Activated CD8-positive, alpha-beta T cell treated with anti-CD3 and anti-CD28 coated beads, Interleukin-2, amount 10 ng/mL, durations not matched to agents 7 days and 5 days (primary cell): ENCODE measurements at places on chromosomes 5 and 9. TPM values are rescaled to one million over a fixed set of nuclear protein-coding genes. Genes with fewer than 3 reads are reported as not detected.

Gene PHYHD1
- total RNA-seq: 0.55 TPM

Gene CNTFR
- total RNA-seq: not detected

Gene IL9
- total RNA-seq: not detected

Gene FBP1
- total RNA-seq: 0.21 TPM

Gene PTBP3
- 176 TPM for total RNA-seq

Gene APBA1
- 0.13 TPM for total RNA-seq

- no peak overlapping the region for H3K27ac ChIP-seq
- H3K4me3 ChIP-seq: no peak overlapping the region
- peaks cover 23% of the 10 kb centered on the region for H3K36me3 ChIP-seq
- no peaks in the 10 kb centered on the region for H3K27me3 ChIP-seq
- peaks cover 11% of the 10 kb centered on the region for H3K4me1 ChIP-seq
Observed at GRCh38 chr5:131957721-131958441, 12.4 kb upstream of the MEIKIN start.

DNA sequence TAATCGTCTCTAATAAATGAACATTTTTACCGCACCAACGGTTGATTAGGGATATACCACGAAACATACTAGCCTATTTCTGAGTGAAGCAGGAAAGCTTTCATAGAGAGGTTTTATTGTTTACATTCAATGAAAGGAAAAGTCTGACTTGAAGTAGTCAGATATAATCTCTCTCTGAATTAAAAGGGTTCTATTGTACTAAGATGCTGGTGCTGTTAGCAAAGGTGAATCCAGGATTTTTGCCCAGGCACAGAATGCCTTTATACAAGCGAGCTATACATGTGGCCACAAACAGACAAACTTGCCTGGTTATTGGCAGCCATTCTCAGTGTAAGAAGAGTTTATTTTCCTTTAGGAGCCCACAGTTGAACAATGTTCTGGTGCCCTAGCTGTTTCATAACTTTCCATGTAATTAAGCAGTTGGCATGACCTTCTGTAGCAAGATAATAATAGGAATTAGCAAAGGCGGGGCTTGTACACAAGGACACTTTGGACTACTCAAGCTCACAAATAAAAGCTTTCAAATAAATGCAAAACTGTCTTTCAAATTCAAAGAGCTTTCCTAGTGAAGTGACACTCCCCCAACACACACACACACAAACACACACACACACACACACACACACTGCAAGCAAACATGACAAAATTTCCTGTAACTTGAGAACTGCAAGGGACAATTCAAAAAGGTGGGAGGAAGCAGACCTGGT is 198.7 kb upstream of the MAP3K1 start:
- H3K36me3 ChIP-seq: peaks cover 41% of the 10 kb centered on the region
- no peak for DNase-seq
- no peaks in the 10 kb centered on the region for H3K27me3 ChIP-seq
- peaks cover 53% of the 10 kb centered on the region for H3K4me1 ChIP-seq
- H3K4me3 ChIP-seq: no peak overlapping the region
- no peak overlapping the region for H3K27ac ChIP-seq

DNA sequence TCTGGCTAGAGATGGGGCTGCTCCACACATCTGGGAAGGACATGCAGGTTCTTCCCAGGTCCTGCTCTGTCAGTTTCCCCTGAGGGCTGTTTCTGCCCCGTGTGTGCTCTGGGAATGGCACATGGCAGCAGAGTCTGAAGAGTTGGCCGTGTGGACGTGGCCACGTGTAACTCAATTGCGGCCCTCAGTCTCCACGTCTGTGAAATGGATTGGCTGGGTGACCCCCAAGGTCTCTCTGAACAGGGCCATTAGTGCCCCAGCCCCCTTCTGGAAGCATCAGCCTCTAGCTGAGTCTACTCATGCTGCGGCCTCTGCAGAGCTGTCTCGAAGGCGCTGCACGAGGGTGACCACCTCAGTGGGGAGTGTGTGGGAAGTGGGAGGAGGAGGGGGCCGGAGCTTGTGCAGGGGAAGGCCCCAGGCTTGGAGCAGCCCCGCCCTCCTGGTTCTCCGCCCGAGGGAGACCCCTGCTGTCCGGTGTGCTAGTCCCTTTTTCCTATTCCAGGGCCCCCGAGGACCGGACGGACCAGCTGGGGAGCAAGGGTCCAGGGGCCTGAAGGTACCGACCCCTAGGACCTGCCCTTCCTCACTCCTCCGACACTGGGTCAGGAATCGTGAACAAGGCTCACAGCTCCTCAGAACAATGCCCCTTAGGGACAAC is 58.9 kb upstream of the ORM1 start:
- H3K4me3 ChIP-seq: no peak overlapping the region
- H3K4me1 ChIP-seq: no peaks in the 10 kb centered on the region
- no peak for DNase-seq
- H3K36me3 ChIP-seq: no peaks in the 10 kb centered on the region

DNA sequence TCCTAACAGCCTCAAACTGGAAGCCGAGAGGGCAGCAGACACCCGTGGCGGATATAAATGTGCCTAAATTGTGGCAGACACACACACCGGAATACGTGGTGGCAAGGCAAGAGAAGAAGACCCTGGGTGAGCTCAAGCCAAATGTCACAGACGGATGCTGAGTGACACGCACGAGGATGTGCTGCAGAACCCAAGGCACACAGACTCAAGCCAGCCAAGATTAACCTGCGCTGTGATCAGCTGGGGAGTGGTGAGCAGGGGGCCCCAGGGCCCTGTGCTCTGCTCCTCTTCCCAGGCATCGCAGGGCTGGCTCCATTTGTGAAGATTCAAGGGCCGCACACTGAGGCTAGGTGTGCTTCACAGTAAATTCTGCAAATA is 16.4 kb downstream of the SEMA4D start:
- H3K4me1 ChIP-seq: peaks cover 93% of the 10 kb centered on the region
- peak; percentile 74 for DNase-seq
- H3K27me3 ChIP-seq: no peaks in the 10 kb centered on the region
- peak overlapping the region; percentile 96 for H3K27ac ChIP-seq
- peaks cover 84% of the 10 kb centered on the region for H3K36me3 ChIP-seq

GRCh38 chr9:91954841-91955471 is 4.9 kb upstream of the ROR2 start:
- no peak overlapping the region for H3K27ac ChIP-seq
- H3K27me3 ChIP-seq: peaks cover 35% of the 10 kb centered on the region
- peaks cover 7% of the 10 kb centered on the region for H3K4me1 ChIP-seq
- peak; percentile 59 for DNase-seq
- H3K4me3 ChIP-seq: no peak overlapping the region

DNA sequence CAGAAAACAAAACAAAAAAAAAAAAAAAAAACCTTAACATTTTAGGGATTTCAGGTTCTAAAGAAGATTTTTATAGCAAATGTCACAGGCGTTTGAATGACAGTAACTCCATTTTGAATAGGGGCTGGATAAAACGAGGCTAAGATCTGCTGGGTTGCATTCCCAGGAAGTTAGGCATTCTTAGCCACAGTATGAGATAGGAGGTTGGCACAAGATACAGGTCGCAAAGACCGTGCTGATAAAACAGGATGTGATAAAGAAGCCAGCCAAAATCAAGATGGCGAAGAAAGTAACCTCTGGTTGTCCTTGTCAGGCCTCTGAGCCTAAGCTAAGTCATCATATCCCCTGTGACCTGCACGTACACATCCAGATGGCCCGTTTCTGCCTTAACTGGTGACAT is 425.6 kb upstream of the PTPRD start:
- H3K27me3 ChIP-seq: no peaks in the 10 kb centered on the region
- DNase-seq: no peak
- H3K4me3 ChIP-seq: no peak overlapping the region
- no peak overlapping the region for H3K27ac ChIP-seq
- no peaks in the 10 kb centered on the region for H3K36me3 ChIP-seq
- no peaks in the 10 kb centered on the region for H3K4me1 ChIP-seq

DNA sequence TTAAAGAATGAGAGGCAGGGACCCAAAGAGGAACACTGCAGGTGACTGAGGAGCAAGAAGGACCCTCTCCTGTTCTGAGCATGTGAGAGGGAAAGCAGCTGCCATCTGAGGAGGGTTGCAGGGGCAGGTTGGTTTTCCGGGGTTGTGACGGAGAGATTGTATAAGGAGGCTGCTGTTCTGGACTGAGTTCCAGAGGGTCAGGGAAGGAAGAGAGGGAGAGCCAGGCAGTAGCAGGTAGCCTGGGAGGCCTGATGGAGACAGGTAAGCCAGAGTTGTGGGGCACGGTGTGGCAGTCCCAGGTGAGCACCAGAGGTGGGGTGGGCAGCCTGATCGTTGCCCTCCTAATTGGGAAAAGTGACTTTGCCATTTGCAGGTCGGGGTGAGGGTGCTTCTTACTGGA is 9.8 kb downstream of the CCT5 start:
- no peak overlapping the region for H3K27ac ChIP-seq
- peaks cover 9% of the 10 kb centered on the region for H3K4me1 ChIP-seq
- no peaks in the 10 kb centered on the region for H3K27me3 ChIP-seq
- peaks cover 83% of the 10 kb centered on the region for H3K36me3 ChIP-seq

DNA sequence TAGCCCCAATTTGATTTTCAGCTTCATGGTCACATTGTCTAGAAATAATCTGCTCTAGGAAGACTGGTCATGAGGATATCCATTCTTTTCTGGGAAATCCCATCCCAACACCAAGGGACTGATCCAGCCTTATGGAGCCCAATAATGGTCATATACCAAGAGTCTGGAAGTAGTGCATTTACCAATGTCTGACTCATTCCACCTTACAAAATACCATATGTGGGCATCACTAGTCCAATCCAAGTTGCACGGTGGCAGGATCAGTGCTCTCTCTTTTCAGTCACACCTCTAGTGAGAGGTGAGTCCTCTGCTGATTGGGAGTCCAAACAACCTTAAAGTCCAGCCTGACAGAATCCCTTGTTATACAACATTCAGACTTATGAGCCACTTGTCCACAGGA is 73.7 kb downstream of the FEM1C start:
- no peak overlapping the region for H3K27ac ChIP-seq
- H3K27me3 ChIP-seq: peaks cover 21% of the 10 kb centered on the region
- H3K4me1 ChIP-seq: no peaks in the 10 kb centered on the region
- H3K36me3 ChIP-seq: no peaks in the 10 kb centered on the region

GRCh38 chr9:101247297-101247696 is 137.5 kb downstream of the BAAT start:
- no peak overlapping the region for H3K4me3 ChIP-seq
- H3K36me3 ChIP-seq: no peaks in the 10 kb centered on the region
- no peak overlapping the region for H3K27ac ChIP-seq
- peaks cover 2% of the 10 kb centered on the region for H3K27me3 ChIP-seq
- no peak for DNase-seq

DNA sequence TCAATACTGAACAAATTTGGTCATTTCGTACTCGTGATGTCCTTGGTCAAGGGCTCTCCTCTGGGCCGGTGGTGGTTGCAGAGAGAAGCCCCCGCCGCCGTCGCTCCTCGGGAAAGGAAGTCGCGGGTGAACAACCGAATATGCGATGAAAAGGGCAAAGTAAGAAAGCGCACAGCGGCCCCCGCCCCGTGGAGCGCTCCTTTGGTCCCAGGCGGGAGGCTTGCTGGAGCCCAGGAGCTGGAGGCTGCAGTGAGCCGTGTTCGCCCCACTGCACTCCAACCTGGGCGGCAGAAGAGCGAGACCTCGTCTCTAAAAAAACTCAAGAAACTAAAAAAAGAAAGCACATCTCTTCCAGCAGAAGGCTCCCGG is 108.4 kb upstream of the LARP1 start:
- no peaks in the 10 kb centered on the region for H3K36me3 ChIP-seq
- DNase-seq: no peak
- H3K4me1 ChIP-seq: peaks cover 16% of the 10 kb centered on the region
- H3K4me3 ChIP-seq: peak overlapping the region; percentile 71
- peak overlapping the region; percentile 59 for H3K27ac ChIP-seq
- H3K27me3 ChIP-seq: peaks cover 11% of the 10 kb centered on the region

GRCh38 chr5:45643056-45643455 is 53.1 kb downstream of the HCN1 start:
- H3K27me3 ChIP-seq: no peaks in the 10 kb centered on the region
- no peaks in the 10 kb centered on the region for H3K4me1 ChIP-seq
- no peaks in the 10 kb centered on the region for H3K36me3 ChIP-seq
- H3K4me3 ChIP-seq: no peak overlapping the region
- no peak overlapping the region for H3K27ac ChIP-seq
- DNase-seq: no peak

- H3K4me1 ChIP-seq: no peaks in the 10 kb centered on the region
- no peak overlapping the region for H3K27ac ChIP-seq
- no peaks in the 10 kb centered on the region for H3K36me3 ChIP-seq
- DNase-seq: no peak
- H3K4me3 ChIP-seq: no peak overlapping the region
Observed at GRCh38 chr5:127634007-127634406, 14.9 kb upstream of the CTXN3 start.

DNA sequence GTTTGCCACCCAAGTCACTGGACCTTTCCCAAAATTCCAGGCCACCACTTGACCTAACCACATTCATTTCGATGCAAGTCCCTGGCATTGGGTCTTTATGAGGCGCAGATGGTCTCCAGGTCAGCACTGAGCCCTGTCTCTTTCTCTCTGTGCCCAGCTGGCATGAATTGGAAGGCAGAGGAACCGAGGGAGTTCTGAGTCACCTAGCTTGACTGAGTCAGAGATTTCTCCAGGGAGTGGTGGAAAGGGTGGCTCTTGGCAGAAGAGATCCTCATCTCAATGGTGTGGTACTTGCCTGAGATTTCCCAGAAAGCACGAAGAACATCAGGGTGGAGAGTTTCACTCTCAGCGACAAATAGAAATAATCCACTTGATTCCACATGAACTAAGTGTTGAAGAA is 43.8 kb downstream of the WDR36 start:
- no peaks in the 10 kb centered on the region for H3K4me1 ChIP-seq
- peaks cover under 1% of the 10 kb centered on the region for H3K36me3 ChIP-seq
- no peak for DNase-seq
- no peak overlapping the region for H3K27ac ChIP-seq

- DNase-seq: no peak
- H3K36me3 ChIP-seq: no peaks in the 10 kb centered on the region
- no peak overlapping the region for H3K27ac ChIP-seq
Observed at GRCh38 chr9:100700689-100701318, 122.9 kb downstream of the CAVIN4 start.

- no peaks in the 10 kb centered on the region for H3K4me1 ChIP-seq
- no peaks in the 10 kb centered on the region for H3K27me3 ChIP-seq
- no peak for DNase-seq
- H3K36me3 ChIP-seq: no peaks in the 10 kb centered on the region
Observed at GRCh38 chr9:34405719-34406118, 29.0 kb upstream of the MYORG start.

- H3K36me3 ChIP-seq: peaks cover 61% of the 10 kb centered on the region
- H3K4me1 ChIP-seq: peaks cover 72% of the 10 kb centered on the region
- no peak for DNase-seq
- no peak overlapping the region for H3K4me3 ChIP-seq
- no peaks in the 10 kb centered on the region for H3K27me3 ChIP-seq
- no peak overlapping the region for H3K27ac ChIP-seq
Observed at GRCh38 chr5:177367323-177367848, 9.7 kb downstream of the RGS14 start.

- H3K27ac ChIP-seq: no peak overlapping the region
- no peak overlapping the region for H3K4me3 ChIP-seq
- no peaks in the 10 kb centered on the region for H3K36me3 ChIP-seq
- H3K4me1 ChIP-seq: peaks cover 2% of the 10 kb centered on the region
Observed at GRCh38 chr5:156815988-156816599, 34.0 kb upstream of the PPP1R2B start.

- no peak overlapping the region for H3K4me3 ChIP-seq
- peaks cover 18% of the 10 kb centered on the region for H3K4me1 ChIP-seq
- DNase-seq: no peak
- H3K27ac ChIP-seq: no peak overlapping the region
Observed at GRCh38 chr9:84754881-84755280, 85.4 kb downstream of the NTRK2 start.

- peaks cover 28% of the 10 kb centered on the region for H3K36me3 ChIP-seq
- no peak overlapping the region for H3K27ac ChIP-seq
Observed at GRCh38 chr5:55969956-55970355, 24.8 kb downstream of the IL6ST start.
